ENCODE measurements at places on chromosomes 6 and 20.

DNA sequence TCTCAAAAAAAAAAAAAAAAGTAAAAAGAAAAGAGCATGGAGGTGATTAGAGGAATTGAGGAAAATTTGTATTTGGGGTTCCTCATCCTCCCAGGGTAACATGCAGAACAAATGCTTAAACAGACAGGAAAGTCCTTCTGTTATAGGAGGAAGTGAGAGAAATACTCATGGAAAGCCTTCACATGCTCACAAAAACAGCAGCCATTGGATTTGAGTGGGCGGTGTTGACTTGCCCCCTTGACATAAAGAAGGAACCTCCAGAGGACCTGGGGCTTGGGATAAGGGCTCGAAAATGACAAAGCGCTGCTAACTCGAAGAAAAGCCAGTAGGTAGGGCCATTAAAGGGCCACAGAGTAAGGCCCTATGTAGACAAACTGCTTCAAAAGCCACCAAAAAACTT is 17.5 kb upstream of the SAMHD1 start:
- DNase-seq = no peak

- no peak for DNase-seq
These were observed 106.7 kb upstream of the CNKSR3 start for GRCh38 chr6:154617175-154617574.

DNA sequence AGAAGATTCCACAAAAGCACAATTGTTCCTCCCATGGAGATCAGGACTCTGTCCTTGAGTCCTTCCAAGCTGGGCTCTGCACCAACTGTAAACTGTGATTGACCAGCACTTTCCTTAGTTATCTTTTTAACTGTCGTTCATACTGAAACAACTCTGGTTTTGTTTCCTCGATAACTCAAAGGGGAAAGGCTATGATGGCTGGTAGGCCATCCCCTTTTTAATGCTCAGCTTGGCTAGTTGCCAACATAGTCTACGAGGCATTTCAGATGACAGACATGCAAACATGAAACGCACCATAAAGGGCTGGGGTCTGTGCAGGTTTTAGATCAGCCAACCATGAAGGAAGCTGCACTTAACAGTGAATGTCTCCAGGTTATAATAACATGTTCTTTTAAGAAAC is 497.1 kb upstream of the ARID1B start:
- no peak for DNase-seq

DNA sequence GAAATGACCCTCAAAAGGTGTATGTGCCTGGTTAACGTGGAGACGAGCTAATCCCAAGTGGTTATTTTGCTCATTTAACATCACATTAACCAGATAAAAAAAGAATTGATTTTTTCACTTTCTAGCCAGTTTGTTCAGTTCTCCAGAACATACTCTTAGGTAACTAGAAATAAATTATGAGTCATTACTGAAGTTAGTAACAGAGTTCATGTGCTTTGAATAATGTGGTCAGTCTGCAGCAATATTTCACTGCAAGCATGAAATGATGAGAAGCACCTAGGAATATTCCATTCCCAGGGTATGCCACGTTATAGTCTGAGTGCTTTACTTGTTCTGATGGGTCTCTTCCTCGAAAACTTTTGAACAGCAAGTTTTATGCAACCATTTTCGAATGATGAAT is 138.3 kb upstream of the INSM1 start:
- no peak for DNase-seq

- DNase-seq = no peak
These were observed 22.2 kb upstream of the FOXC1 start for GRCh38 chr6:1587546-1587945.

DNA sequence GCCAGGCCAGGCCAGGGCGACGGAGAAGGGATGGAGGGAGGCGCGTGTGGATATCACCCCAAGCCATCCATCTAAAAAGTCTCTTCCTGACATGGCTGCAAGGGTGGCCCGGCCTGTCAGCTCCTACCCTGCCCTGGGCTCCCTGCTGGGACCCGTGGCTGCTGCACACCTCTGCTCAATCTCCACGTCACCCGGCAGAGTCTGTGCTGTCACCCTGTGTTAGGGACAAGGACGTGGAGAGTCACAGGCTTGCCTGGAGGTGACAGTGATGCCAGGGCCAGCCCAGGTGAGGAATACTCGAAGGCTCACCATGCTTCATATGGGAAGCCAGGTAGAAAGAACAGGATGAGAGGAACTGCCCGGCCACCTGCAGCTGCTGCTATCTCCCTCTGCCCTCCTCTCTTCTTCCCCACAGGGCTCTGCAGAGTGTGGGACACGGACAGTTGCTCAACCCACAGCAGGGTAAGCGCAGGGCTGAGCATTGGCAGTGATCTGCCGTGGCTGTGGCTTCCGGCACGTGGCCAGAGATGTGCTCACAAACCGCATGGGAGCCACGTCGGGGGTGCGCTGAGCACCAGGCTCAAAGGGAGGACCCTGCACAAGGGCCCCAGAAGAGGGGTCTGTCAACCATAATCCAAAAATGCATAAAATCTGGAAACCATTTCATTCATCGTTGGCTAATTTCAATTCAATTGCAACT is 214.3 kb downstream of the DLL1 start:
- DNase-seq = no peak

DNA sequence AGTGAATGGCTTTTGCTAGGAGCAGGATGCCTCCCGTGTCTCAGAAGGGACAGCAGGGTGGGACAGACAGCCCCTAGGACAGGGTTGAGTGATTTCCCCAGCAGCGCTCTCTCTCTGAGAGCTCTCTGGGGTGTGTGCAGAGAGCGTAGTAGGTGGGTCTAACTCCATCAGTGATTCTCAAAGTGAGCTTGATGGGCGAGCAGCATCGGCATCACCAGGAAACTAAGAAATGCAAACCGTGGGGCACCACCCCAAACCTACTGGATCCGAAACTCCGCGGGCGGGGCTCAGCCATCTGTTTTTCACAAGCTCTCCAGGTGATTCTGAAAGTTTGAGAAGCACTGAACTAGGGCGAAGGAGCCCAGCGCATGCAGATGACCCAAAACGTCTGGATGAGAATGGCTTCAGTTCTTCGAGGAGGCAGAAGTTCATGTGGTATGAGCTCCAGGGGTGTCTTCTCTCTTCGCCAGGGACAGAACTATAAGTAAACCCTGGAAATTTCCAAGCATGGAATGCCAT is 119.6 kb upstream of the RNF24 start:
- DNase-seq = no peak

DNA sequence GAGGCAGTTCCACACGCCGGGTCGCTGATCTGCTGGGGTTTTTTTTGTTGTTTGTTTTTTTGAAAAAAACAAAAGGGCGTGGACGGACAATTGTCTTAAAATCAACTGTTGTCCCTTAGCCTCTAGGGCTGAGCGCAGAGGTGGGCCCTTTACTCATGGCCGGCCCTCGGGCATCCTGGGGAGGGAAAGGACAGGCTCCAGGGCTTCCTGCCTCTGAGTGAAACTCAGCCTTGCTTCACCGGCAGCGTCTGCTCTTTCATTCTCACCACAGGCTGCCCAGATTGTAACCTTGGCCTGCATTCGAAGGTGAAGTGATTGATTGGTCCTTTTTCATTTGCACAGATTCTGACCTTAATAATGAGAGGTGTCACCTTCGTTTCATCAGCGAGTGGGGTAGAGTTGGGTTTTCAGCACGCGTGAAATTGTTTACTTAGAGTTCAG is 797 bp downstream of the SMIM13 start:
- no peak for DNase-seq

DNA sequence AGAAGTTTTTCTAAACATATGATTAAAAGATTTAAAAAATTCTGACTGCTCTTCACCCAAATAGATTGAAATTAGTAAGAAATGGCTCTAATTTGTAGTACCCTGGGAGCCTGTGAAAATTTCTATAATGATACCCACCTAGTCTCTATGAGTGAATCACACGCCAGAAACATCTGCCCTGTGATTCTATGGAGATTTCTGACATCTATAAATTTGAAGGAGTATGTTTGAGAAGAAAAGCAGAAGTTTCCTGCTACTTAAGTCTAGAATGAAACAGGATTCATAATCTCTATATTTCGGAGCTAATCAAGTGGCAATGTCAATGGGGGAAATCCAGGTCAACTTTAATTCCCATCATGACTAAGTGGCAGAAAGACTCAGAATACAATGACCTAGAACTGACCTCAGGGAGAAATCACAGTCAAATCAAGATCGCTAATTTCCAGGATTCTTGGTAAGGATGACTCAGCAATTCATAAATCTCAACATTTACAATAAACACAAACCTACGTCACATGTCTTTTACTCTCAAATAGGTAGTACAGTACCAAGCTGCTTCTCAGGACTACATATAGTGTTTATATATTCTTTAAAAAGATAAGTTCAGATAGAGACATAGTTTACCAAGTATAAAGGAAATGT is 186.2 kb upstream of the TNFAIP3 start:
- DNase-seq = no peak

GRCh38 chr6:15366003-15366535 is 120.2 kb downstream of the JARID2 start:
- DNase-seq = no peak

DNA sequence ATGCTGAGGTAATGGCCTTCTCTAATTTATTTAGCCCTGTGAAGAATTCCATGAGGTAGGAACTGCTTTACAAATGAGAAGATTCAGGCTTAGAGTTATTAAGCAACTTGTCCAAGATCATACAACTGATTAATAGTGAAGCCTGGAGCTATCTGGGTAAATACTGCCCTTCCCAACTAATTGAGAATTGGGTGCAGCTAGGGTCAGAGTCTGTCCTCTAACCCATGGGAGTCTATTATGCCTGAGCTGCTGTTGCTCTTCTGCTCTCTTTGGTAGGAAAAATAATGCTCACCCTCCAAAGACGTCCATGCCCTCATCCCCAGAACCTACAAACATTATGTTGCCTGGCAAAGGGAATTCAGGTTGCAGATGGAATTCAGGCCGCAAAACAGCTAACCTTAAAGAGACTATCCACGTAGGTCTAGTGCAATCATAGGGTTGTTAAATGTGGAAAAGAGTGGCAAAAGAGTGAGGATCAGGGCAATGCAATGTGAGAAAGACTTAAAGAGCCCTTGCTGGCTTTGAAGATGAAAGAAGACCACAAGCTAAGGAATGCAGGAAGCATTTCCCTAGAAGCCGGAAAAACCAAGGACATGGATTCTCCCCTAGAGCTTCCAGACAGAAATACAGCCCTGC is 90.1 kb downstream of the SPTLC3 start:
- no peak for DNase-seq

- DNase-seq = no peak
These were observed 44.7 kb downstream of the ZFAND3 start for GRCh38 chr6:37864250-37864649.

DNA sequence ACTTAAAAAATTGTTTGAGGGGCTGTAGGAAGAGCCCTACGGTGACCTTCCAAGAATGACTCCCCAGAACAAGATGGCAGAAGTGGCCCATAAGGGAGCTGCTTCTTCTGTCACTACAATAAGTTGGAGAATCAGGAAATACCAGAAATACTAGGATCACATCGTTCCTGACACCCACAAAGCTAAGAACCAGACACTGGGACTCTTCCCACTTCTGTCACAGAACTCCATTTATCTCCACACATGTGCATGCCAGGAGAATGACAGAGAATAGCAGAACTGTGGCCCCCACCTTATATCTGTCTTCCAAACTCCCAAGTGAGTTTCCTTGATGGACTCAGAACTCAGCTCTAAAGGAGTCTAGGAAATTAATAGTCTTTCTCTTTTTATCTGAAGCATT is 54.6 kb upstream of the UBR2 start:
- DNase-seq = no peak

DNA sequence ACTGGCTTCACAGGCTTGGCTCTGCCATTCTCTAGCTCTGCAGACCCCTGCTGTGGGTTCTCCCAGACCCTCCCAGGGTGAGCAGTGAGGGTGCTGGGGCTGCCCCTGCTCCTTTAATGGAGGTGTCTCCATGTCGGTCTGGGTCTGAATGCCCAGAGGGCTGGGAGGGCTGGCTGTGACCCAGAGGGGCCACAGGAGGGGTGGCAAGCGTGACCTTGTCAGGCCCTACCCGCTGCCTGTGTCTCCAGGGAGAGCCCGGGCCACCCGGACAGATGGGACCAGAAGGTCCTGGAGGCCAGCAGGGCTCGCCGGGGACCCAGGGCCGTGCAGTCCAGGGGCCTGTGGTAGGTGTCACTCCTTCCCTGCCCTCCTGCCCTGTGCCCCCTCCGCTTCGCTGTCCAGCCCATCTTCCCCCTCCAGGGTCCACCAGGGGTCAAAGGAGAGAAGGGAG is 32.1 kb downstream of the COL20A1 start:
- DNase-seq = no peak

GRCh38 chr6:5383856-5384255 is 122.5 kb downstream of the FARS2 start:
- DNase-seq = no peak

GRCh38 chr20:24098886-24099285 is 110.3 kb upstream of the GGTLC1 start:
- no peak for DNase-seq

DNA sequence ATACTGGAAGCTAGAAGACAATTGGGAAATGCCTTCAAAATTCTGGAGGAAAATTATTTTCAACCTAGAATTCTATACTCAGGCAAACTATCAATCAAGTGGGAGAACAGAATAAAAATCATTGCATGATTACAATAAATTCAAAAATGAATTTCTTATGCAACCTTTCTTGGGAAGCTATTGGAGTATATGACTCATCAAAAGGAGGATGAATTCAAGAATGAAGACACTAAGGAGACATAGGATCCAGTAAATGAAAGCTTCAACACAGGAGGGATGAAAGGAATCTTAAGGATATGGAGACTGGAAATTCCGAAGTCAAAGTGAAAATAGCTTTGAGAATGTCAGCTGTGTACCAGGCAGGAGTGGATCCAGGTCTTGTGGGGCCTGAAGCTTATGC is 12.6 kb upstream of the UBR2 start:
- DNase-seq = no peak

- DNase-seq = no peak
These were observed 59.9 kb downstream of the HTR1B start for GRCh38 chr6:77403424-77403823.

GRCh38 chr6:33699739-33700138 is 11.8 kb downstream of the UQCC2 start:
- no peak for DNase-seq

GRCh38 chr6:163816441-163816840 is 401.9 kb downstream of the QKI start:
- no peak for DNase-seq

- no peak for DNase-seq
These were observed 11.9 kb downstream of the PSMB9 start for GRCh38 chr6:32865724-32866443.

DNA sequence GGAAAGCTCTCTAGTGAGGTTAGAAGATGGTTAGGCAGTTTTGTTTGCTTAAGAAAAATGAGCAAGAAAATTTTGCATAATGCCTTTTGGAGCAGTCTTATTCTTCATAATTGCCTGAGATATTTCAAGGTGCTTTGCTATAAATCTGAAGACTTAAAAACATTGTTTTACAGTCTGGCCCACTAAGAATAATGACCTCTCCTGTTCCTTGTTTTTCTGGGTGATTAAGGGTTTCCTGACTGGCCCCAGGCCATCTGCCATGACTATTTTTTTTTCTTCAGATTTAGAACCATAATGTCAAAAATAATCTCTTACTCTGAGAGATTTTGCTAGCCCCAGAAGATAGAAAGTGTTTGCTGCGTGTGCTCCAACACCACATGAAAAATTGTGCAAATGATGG is 72.3 kb upstream of the CENPW start:
- no peak for DNase-seq

Data from cortex of kidney (tissue), 1 donor.